ENCODE measurements at places on chromosomes 1 and 21. TPM values are rescaled to one million over a fixed set of nuclear protein-coding genes. Genes with fewer than 3 reads are reported as not detected.

The LCE3E gene
- total RNA-seq = not detected

The SLC37A1 gene
- 7.2 TPM for total RNA-seq

The OR2T5 gene
- total RNA-seq = not detected

The ERVH48-1 gene
- not detected for total RNA-seq

The DAB1 gene
- under 0.01 TPM for total RNA-seq

The RGS5 gene
- total RNA-seq = 76.0 TPM

The EPS8L3 gene
- total RNA-seq = not detected

The PYCR2 gene
- total RNA-seq = 42.1 TPM

The PLD5 gene
- not detected for total RNA-seq

The INSRR gene
- total RNA-seq = under 0.01 TPM

The SLC9A1 gene
- total RNA-seq = 12.0 TPM

The KIAA0040 gene
- total RNA-seq = 0.81 TPM

The NOS1AP gene
- total RNA-seq = not detected

The TRNAU1AP gene
- total RNA-seq = 21.1 TPM

The LCE6A gene
- total RNA-seq = not detected

The SLFNL1 gene
- 0.26 TPM for total RNA-seq

The CDC42BPA gene
- total RNA-seq = 51.9 TPM

Measured in aortic smooth muscle cell (primary cell).